Astrocyte of the cerebellum (primary cell): ENCODE measurements at places on chromosomes 7 and 10.

GRCh38 chr7:138009350-138009653 is 7.4 kb upstream of the CREB3L2 start:
- DNase-seq, result no peak

DNA sequence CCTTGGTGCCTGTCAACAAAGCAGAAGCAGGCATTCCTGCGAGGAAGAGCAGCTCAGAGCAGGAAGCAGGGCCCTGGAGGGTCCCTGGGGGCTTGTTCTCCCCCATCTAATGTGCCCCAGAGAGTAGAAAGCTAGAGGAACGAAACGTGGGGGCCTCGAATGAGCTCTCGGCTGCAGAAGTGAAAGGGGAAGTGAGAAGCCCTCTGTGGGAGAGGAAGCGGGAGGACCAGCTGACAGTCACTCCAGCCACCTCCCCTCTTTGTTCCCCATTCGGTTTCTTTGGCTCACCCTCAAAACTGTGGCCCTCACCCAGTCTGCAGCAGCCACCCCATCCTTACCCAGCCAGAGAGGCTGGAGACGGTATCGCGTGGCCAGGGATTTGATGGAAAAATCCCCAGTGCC is 25.0 kb downstream of the C10orf105 start:
- DNase-seq, result no peak

DNA sequence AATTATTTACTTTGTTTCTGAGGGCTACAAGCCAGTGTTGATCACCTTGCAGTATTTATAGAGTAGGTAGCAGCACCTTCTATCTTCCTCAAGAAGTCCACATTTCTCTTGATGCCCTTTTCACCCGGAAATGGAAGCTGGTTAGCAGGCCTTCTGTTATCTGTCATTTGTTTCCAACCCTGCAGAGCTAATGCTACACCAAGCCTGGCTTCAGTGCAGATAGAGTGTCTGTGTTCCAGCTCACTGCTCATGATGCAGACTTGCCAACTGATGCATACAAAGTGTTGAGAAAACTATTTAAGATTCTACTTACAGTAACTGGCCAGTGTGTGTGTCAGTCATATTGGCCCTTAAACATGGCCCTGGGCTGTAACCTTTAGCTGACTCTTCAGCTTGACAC is 301.0 kb downstream of the LHFPL3 start:
- DNase-seq, result no peak

- DNase-seq, result no peak
Measured at GRCh38 chr7:21094589-21094988, 307.9 kb upstream of the SP8 start.

- no peak for DNase-seq
Measured at GRCh38 chr7:79761876-79762429, 308.5 kb upstream of the MAGI2 start.
